ENCODE measurements at places on chromosomes 1 and 21. TPM values are rescaled to one million over a fixed set of nuclear protein-coding genes. Genes with fewer than 3 reads are reported as not detected.
A peak's percentile ranks its signal among the peaks of the same experiment; 100 is the strongest.

DNA sequence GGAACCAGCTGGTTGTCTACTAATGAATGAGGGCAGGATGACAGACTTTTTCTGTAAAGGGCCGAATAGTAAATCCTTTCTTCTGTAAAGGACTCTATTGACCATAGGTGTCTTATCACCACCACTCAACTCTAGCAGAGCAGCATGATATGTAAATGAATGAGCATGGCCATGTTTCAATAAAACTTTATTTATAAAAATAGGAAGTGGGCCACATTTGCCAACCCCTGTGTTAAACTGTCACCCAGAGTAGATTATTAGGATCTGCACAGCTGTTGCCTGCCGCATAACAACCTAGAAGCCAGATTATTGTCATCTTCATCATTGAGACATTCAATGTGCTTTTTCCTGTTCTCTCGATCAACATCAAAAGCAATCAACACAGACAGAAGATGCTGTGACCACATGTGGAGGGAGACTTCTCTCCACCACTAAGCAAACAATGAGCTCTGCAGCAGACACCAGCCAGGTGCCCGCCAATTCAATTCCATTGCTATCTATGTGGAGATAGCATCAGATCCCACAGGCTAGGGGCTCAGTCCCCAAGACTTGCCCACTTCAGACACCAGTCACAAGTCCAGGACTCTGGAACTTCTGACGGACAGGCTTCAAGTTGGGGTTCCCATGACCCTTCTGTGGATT lies 6.8 kb upstream of the EFHD2 start:
- no peak for DNase-seq

GRCh38 chr21:38219049-38219628 lies 37.7 kb upstream of the KCNJ15 start:
- DNase-seq = peak; percentile 35

DNA sequence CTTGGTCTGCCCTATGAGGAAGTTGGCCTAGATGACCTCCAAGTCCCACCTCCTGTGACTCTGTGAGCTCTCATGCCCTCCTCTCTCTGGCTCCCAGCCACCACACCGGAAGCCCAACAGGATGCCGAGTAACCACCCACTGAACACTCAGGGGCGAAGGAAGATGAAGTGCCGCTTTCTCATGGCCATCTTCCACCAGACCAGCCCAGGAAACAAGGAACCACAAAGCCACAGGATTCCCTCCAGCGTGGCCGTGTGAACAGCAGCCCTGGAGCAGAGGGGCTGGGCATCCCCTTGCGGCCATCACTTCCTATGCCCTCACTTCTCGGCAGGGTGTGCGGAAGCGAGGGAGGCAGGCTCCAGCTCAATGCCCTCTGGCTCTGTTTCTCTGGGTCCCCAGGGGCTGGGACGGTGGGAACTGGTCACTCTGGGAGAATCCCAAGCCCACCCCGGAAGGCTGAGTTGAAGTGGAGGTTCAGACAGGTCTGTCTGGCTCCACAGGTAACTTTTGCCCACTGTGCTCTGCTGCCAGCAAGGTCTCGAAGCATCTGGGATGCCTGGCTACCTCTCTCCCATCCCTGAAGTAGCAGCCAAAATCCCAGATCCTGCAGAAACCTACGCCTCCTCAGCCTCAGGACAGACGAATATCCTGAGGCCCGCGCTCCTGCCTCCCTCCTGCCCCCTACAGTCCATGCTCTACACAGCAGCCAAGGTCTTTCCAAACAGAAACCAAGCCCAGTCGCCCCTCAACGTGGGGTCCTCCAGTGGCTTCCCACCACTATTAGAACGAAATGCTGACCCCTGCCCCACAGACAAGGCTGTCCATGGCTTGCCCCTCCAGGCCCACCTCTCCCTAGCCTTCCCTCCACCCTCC lies 44.2 kb upstream of the ECE1 start:
- peak; percentile 79 for DNase-seq

GRCh38 chr1:89905395-89906058 lies 84.7 kb downstream of the LRRC8D start:
- DNase-seq = no peak

GRCh38 chr21:26195708-26196107 lies 25.1 kb upstream of the APP start:
- DNase-seq = no peak

GRCh38 chr1:167668108-167668507 lies 38.1 kb downstream of the RCSD1 start:
- DNase-seq = no peak

Gene BRINP3
- total RNA-seq = not detected

- no peak for DNase-seq
These were observed 47.7 kb downstream of the COQ8A start for GRCh38 chr1:226987623-226988333.

GRCh38 chr1:245091171-245091621 lies 63.6 kb upstream of the KIF26B start:
- DNase-seq = no peak

- DNase-seq = no peak
These were observed 22.5 kb downstream of the ITPKB start for GRCh38 chr1:226716577-226716976.

Gene SNX7
- total RNA-seq = not detected

GRCh38 chr1:226643177-226643576 lies 94.6 kb downstream of the STUM start:
- DNase-seq = no peak

- peak; percentile 28 for DNase-seq
These were observed 649 bp downstream of the AHDC1 start for GRCh38 chr1:27603309-27603680.

Gene CTSK
- total RNA-seq = 3.6 TPM

Gene LCE3D
- total RNA-seq = not detected

- DNase-seq = no peak
These were observed 5.8 kb downstream of the ATP1B1 start for GRCh38 chr1:169112241-169112640.

Gene MTARC2
- total RNA-seq = not detected

DNA sequence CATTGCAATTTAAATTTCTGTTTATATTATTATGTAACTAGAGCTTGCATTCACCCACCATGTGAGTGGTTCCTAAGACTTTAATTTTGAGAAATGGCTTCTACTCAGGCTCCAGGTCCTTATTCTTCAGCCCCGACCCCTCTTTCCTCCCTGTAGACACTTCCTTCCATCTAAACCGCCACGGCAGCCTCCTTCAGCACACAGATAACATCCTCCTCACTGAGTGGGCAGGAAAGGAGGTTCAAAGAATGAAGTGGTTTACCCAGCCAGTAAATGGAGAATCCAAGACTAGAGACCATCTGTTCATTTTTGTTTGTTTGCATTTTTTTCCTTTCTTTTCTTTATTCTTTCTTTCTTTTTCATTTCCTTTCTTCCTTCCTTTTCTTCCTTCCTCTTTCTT lies 37.1 kb upstream of the SOD1 start:
- no peak for DNase-seq

Gene NEXN
- 0.60 TPM for total RNA-seq

DNA sequence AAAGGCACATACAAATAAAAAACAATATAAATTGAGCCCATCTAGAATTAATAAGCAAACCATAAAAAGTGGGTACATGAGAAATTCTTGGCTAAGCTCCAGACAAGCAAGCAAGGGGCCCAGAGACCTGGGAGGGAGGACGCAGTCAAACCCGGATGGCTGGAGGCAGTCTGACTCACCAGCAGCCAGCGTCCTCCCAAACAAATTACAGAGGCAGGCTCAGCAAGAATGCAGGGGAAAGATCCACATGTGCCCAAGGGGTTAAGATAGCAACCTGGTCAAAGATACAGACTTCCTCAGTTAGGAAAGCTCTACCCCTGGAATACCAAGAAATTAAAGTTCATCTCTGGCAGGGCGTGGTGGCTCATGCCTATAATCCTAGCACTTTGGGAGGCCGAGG lies 7.4 kb upstream of the TIAM1 start:
- no peak for DNase-seq

GRCh38 chr1:97784661-97785060 lies 136.2 kb downstream of the DPYD start:
- DNase-seq = no peak
